ENCODE measurements at places on chromosomes 3 and 15. TPM values are rescaled to one million over a fixed set of nuclear protein-coding genes. Genes with fewer than 3 reads are reported as not detected.

CCR3 gene
- total RNA-seq, result not detected

KIF7 gene
- 4.2 TPM for total RNA-seq

ANKUB1 gene
- total RNA-seq, result not detected

CAPN3 gene
- total RNA-seq, result 556 TPM

CD276 gene
- total RNA-seq, result 148 TPM

DCLK3 gene
- under 0.01 TPM for total RNA-seq

ITIH1 gene
- total RNA-seq, result not detected

TICRR gene
- total RNA-seq, result 4.7 TPM

C3orf33 gene
- 3.8 TPM for total RNA-seq

COLQ gene
- total RNA-seq, result 2.9 TPM

LYZL4 gene
- not detected for total RNA-seq

PLCB2 gene
- total RNA-seq, result 1.1 TPM

IL17RC gene
- total RNA-seq, result 42.7 TPM

BHLHE40 gene
- total RNA-seq, result 75.6 TPM

MOBP gene
- total RNA-seq, result under 0.01 TPM

PROK2 gene
- total RNA-seq, result not detected

RBPMS2 gene
- total RNA-seq, result 0.15 TPM

SH3GL3 gene
- not detected for total RNA-seq

ILDR1 gene
- not detected for total RNA-seq

LRRC3B gene
- total RNA-seq, result not detected

PLA1A gene
- total RNA-seq, result 29.9 TPM

C3orf85 gene
- not detected for total RNA-seq

OXSR1 gene
- total RNA-seq, result 41.3 TPM

SLMAP gene
- 41.6 TPM for total RNA-seq

HEXA gene
- total RNA-seq, result 135 TPM

CKMT1B gene
- total RNA-seq, result not detected

MTMR10 gene
- total RNA-seq, result 47.1 TPM

ISL2 gene
- total RNA-seq, result not detected

TMCO5A gene
- not detected for total RNA-seq

GOLIM4 gene
- total RNA-seq, result 20.7 TPM

UTS2B gene
- 1.2 TPM for total RNA-seq

CCR8 gene
- not detected for total RNA-seq

CHRNA5 gene
- total RNA-seq, result 7.6 TPM

RETNLB gene
- not detected for total RNA-seq

ANKRD63 gene
- total RNA-seq, result not detected

OXTR gene
- 0.67 TPM for total RNA-seq

ESYT3 gene
- total RNA-seq, result 0.36 TPM

CCR1 gene
- total RNA-seq, result 0.67 TPM

SKOR1 gene
- total RNA-seq, result under 0.01 TPM

SEMA6D gene
- total RNA-seq, result 31.0 TPM

GRK7 gene
- not detected for total RNA-seq

CHRNA7 gene
- 1.1 TPM for total RNA-seq

FRMD4B gene
- 29.6 TPM for total RNA-seq

HRH1 gene
- under 0.01 TPM for total RNA-seq

SCN11A gene
- not detected for total RNA-seq

VPS33B gene
- total RNA-seq, result 14.2 TPM

NPAP1 gene
- not detected for total RNA-seq

ASB7 gene
- total RNA-seq, result 18.9 TPM

AP3B2 gene
- total RNA-seq, result 2.0 TPM

GPR62 gene
- total RNA-seq, result not detected

PTPRG gene
- total RNA-seq, result 57.1 TPM

P2RY1 gene
- 5.6 TPM for total RNA-seq

GOLGA8S gene
- total RNA-seq, result not detected

ARF4 gene
- 148 TPM for total RNA-seq

ELL3 gene
- 0.73 TPM for total RNA-seq

AP2M1 gene
- 312 TPM for total RNA-seq

TTC21A gene
- 4.4 TPM for total RNA-seq

SMCO1 gene
- total RNA-seq, result not detected

PCSK6 gene
- 0.33 TPM for total RNA-seq
